Fibroblast of the aortic adventitia (primary cell): ENCODE measurements at places on chromosomes 7 and 10. TPM values are rescaled to one million over a fixed set of nuclear protein-coding genes. Genes with fewer than 3 reads are reported as not detected.
A peak's percentile ranks its signal among the peaks of the same experiment; 100 is the strongest.

DNA sequence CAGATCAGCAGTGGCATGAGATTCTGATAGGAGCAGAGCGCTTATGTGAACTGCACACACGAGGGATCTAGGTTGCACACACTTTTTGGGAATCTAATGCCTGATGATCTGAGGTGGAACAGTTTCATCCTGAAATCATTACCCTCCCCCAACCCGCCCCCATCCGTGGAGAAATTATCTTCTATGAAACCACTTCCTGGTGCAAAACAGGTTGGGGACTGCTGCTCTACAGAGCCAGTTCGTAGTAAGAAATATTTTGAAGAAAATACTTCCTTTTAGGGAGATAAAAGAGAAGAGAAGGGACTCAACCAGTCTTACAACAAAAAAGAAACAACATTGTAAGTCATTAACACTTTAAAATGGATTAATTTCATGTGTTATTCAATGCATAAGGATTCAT, 1308.2 kb downstream of the GATA3 start:
- DNase-seq: no peak

DNA sequence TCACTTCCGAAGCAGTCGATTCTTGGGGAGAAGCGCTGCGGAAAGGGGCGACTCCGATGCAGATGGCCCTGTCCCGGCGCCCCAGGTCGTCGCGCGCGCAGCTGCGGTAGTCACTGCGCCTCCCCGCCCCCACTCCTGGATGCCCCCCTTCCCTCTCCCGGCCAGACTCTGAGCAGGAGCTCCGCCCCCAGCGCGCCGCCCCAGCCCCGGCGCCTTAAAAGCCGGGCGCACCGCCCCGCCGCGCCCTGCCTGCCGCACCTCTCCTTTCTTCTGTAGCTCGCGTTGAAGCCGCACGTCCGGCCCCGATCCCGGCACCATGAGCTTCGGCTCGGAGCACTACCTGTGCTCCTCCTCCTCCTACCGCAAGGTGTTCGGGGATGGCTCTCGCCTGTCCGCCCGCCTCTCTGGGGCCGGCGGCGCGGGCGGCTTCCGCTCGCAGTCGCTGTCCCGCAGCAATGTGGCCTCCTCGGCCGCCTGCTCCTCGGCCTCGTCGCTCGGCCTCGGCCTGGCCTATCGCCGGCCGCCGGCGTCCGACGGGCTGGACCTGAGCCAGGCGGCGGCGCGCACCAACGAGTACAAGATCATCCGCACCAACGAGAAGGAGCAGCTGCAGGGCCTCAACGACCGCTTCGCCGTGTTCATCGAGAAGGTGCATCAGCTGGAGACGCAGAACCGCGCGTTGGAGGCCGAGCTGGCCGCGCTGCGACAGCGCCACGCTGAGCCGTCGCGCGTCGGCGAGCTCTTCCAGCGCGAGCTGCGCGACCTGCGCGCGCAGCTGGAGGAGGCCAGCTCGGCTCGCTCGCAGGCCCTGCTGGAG, at the start of gene INA:
Gene INA (plus strand): TSS at position 243 of the 817 bp plus-strand sequence. CDS start 74 bp downstream, at position 317.
- DNase-seq: peak; percentile 20

Gene ANKRD2
- total RNA-seq: 0.27 and 0.57 TPM in 2 replicates

DNA sequence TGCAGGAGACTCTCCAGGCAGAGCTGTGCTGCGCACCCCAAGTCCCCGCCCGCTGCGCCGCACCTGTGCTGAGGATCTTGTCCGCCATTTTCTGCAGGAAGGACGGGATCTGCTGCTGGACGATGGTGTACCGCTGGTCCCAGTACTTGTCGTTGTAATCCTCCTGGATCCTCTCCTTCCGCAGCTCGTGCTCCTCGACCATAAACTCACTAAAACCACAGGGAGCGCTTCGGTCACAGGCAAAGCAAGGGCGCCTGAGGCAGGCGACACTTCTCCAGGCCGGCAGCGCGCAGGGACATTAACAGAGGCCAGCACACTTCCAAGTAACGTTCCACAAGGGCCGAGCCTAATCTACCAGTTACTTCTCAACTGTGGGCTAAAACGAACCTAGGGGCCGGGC, 13.1 kb upstream of the ADAM8 start:
- DNase-seq: no peak

- DNase-seq: no peak
Measured at GRCh38 chr10:21359202-21359601, 166.3 kb downstream of the SKIDA1 start.

GRCh38 chr10:29081951-29082685, 206.8 kb upstream of the LYZL1 start:
- no peak for DNase-seq

Gene RTKN2
- 0.16 and 11.9 TPM in 2 replicates for total RNA-seq

- peak; percentile 1 for DNase-seq
Measured at GRCh38 chr10:106111246-106111645, 1053.3 kb downstream of the SORCS1 start.

Gene CFAP69
- total RNA-seq: 3.2 and 6.4 TPM in 2 replicates

DNA sequence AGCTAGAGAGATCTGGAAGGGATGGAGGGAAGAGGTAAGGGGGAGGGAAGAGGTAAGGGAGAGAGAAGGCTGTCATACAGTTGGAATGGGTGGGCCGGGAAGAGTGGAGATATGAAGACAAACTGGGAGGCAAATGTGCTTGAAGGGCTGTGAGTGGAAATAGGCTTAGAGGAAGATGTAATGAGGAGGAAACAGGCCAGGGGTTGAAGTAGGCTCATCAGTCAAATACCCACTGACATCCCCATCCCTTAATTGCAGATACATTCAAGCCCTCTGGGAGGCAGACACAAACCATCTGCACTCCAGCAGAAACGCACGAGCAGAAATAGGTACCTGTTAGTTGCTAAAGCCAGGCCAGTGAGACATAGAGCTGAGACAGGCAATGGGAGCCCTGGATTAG, 2.1 kb downstream of the SYNPO2L start:
- DNase-seq: no peak

Gene GPC2
- total RNA-seq: 1.2 and 4.5 TPM in 2 replicates

- no peak for DNase-seq
Measured at GRCh38 chr10:100579261-100580090, 43.7 kb downstream of the HIF1AN start.

Gene PPP1R9A
- total RNA-seq: 0.45 and 0.49 TPM in 2 replicates

Gene CISD1
- 63.8 and 82.9 TPM in 2 replicates for total RNA-seq

DNA sequence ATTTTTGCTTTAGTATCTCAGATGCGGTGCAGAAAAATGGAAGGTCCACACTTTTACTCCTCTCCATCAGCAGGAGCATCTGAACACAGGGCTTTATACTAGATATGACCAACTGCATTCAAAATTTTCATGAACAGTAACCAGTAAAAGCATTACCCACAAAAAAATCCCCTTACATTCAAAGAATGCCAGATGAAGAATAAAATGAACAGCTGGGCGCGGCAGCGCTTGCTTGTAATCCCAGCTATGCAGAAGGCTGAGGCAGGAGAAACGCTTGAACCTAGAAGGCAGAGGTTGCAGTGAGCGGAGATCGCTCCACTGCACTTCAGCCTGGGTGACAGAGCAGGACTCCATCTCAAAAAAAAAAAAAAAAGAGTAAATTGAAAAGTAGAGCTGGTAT, 3.1 kb downstream of the SAR1A start:
- DNase-seq: no peak

DNA sequence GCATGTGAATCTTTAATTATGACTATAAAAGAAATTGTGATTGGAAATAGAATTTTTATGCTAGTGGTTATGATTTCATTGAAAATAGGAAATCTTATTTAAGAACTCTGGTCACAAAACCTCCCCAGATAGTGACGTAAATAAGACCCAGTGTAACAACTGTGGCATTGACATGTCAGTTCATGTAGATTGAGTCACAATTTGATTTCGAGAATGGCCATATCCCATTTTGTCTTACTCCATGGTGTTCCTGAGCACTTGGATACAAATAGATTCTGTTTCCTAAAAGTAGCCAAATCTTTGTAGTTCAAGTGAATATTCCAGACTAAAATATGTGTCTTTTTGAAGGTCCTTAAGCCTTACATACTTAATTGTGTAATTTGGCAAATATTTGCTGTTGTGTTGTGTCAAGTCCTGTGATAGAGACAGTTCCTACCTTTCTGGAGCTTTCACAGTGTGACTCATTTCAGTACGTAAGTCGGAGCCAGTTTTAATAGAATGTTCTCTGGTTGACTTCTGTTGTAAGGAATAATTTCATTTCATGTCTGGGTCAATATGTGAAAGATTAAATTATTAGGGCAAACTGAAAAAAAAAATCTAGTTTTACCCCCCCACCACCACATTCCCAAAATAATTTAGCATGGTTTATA, 37.1 kb upstream of the TOMM7 start:
- DNase-seq: peak; percentile 61

- no peak for DNase-seq
Measured at GRCh38 chr7:94897541-94897940, 9.9 kb upstream of the PPP1R9A start.

Gene DMTF1
- 91.1 and 147 TPM in 2 replicates for total RNA-seq

Gene SEMA3A
- 1.6 and 118 TPM in 2 replicates for total RNA-seq

Gene STEAP1B
- total RNA-seq: 2.5 and 38.6 TPM in 2 replicates

DNA sequence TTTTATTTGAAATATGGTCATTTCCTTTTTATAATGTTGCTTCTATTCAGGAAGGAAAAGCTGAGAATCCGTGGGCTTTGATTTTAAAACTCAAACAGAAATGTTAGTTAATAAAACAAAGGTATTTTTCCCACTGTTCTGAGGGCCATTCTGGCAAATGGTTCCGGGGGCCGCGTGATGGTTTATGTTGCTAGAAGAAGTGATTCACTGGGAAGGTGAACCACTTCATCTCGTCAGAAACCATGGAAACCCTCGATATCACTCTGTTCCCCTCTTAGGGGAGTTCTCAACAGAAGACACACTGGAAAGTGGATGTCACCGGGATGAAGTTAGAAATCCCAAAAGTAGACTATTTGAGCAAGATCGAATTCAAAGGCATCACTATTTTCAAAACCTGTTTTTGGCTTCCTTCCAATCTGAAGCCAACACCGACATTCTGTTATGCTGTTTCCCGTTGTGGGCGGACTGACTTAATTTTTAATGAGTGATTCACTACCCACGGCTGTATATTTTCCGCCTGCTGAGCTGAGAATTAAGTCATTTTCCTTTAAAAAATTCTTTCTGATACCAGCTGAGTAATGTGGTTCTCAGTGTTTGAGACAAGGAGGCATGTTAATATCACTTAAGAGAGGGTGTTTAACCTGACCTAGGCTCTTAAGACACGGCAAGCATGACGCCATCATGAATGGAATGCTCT, 84.1 kb downstream of the PTPRE start:
- DNase-seq: peak; percentile 71

DNA sequence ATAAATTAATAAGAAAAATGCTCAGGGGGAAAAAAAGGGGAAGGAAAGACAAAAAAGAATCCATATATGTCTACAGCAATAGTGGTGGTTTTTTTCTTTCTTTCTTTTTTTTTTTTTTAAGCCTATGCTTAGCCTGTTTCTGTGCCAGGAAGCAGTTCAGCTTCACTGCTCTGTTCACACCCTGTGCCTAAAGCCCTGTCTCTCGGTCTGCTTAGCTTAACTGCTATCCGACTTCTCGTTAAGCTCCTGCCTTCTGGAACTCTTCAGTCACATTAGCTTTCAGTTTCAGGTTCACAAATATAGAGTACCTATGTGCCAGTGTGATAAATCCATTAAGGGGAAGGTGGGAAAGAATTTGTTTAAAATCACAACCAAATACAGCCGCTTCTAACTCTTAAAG, 26.5 kb upstream of the NRG3 start:
- no peak for DNase-seq

Gene ETV1
- 5.8 and 75.7 TPM in 2 replicates for total RNA-seq

DNA sequence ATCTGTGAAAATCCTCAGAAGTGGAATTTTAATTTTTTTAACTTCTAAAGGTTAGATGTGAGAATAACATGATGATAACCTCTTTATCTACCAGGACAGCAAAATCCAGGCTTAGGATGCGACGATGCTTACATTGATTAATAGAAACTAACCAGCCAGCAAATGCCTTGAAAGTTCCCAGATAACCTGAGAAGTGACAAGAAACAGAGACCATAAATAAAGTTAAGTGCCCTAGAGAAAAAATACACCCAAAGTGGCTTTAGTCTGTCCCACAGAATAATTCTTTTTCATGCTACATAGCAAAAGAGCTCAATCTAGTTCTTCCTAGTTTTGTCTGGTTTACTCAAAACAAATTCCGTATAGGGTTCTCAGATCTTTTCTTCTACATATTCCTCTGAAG, 262.7 kb downstream of the WDR11 start:
- DNase-seq: no peak

GRCh38 chr10:12390733-12391132, 41.4 kb downstream of the CAMK1D start:
- peak; percentile 70 for DNase-seq

GRCh38 chr10:84493951-84494848, 165.8 kb downstream of the CCSER2 start:
- peak; percentile 47 for DNase-seq

Gene PRSS37
- total RNA-seq: not detected in 2 replicates

DNA sequence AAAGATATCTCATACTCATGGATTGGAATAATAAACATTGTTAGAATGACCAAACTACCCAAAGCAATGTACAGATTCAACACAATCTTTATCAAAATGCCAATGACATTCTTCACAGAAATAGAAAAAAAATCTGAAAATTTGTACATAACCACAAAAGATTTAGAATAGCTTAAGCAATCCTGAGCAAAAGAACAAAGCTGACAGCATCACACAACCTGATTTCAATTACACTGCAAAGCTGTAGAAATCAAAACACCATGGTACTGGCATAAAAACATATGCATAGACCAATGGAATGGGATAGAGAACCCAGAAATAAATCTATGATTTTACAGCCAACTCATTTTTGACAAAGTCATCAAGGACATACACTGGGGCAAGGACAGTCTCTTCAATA, 130.0 kb upstream of the TMEM72 start:
- peak; percentile 32 for DNase-seq

- DNase-seq: peak; percentile 90
Measured at GRCh38 chr10:454860-455259, 234.6 kb downstream of the DIP2C start.

GRCh38 chr10:35827783-35828182, 185.7 kb upstream of the FZD8 start:
- DNase-seq: no peak

Gene PDCD4
- total RNA-seq: 52.9 and 302 TPM in 2 replicates

Gene OGDHL
- under 0.01 and 0.57 TPM in 2 replicates for total RNA-seq

Gene STAMBPL1
- 35.3 and 50.0 TPM in 2 replicates for total RNA-seq

Gene MAGI2
- 16.1 and 25.5 TPM in 2 replicates for total RNA-seq
